ENCODE measurements at places on chromosomes 1 and 21. TPM values are rescaled to one million over a fixed set of nuclear protein-coding genes. Genes with fewer than 3 reads are reported as not detected.

DNA sequence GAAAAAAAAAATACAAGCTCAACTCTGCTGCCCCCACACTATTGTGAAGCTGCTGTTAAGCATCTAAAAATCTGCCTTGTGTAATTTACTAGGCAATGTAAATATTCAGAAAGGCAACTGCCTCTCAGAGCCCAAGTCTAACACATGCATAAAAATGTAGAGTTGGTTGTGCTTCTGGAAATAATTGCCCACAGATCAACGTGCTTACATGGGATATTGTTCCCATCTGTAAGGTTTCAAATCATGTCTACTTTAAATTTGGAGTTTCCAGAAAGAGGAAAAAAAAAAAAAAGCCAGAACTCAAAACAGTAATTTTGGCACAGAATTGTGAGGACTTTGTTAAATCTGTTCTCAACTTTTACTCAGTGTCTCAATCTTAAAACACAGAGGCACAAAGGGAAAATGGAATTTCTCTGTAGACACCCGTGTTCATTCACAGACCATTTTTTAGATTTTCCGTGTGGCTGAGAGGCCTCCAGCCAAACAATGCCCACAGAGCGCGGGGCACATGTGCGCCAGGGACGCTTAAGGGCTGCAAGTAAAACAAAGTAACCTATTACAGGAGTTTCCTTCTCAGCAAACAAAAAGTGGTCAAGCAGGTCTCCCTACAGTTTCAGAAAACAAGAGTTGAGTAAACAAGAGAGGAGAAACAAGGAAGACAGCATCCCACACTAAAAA, 115.5 kb downstream of the RERE start:
- no peak for DNase-seq

- DNase-seq = no peak
Measured at GRCh38 chr21:17921579-17922530, 102.7 kb upstream of the C21orf91 start.

DNA sequence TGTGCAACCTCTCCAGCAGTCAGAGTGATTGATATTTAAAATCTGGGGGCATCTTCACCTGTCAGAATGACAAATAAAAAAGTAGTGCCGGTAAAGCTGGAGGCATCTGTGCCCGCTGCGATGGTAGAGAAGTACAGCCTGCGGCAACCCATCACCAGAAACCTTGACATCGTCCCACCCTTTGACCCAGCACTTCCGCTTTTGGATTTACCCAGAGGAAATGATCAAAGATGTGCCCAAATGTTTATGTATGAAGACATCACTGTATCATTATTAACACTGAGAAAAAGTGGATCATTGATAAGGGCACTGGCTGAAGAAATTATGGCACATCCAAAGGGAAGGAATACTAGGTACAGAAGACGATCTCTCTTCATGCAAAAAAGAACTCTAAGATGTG, 96.0 kb downstream of the PGBD5 start:
- no peak for DNase-seq

GRCh38 chr1:211900441-211900840, 69.9 kb upstream of the LPGAT1 start:
- DNase-seq = no peak

DNA sequence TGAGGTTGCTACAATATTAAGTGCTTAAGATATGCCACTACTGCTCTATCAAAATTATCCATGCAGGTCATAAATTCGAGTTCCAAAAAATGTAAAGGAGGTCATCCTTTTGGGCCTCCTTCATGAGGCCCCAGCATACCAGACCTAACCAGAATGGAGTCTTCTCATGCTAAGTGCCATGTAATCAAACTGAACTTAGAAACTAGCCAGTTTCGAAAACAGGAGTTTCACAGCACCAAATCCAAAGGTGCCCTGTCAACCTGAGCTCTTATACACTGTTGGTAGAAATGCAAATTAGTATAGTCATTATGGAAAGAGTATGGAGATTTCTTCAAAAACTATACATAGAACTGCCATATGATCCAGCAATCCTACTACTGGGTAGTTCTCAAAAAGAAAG, 320.5 kb downstream of the ST6GALNAC3 start:
- DNase-seq = no peak

DNA sequence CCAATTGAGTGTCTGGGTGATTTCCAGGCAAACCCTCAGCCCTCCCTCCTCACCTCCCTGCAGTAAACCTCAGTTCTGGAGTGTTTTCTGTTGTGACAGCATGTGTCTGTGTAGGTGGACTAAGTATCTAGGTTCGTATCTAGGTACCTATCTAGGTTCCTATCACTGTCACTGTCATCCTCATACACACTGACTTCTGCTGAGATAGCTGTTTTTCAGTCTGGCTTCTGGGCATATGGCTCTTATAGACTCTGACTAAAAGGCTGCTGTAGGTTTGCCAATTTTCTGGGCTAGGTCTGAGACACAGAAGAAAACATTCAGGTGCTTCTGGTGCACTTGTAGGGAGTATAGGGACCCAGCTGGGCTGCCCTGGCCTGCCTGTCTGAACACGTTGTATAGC, 8.1 kb upstream of the TRIM67 start:
- no peak for DNase-seq

GRCh38 chr1:67489643-67490042, 59.4 kb upstream of the SERBP1 start:
- no peak for DNase-seq

GRCh38 chr1:206411321-206411720, 59.0 kb upstream of the IKBKE start:
- DNase-seq = no peak

GRCh38 chr1:235093696-235094592, 34.7 kb downstream of the TOMM20 start:
- peak; percentile 22 for DNase-seq

DNA sequence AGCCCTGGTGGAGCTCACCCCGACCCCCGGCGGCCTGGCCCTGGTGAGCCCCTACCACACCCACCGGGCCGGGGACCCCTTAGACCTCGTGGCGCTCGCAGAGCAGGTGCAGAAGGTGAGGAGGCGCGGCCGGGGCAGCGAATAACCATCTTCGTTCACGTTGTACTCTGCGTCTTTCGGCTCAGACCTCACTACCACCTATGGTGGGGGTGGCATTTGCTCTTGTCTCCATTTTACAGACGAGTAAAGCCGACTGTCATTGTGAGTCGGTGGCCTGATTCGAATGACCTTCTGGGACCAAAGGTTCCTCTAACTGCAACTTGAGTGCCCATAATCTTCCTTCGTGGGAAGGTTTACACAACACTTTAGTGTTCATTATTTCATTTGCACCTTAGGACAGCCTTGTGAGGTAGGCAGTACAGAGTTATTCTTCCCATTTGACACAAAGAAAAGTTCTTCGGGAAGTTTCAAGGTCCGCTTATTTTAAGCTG, 506 bp downstream of the C1orf50 start:
- no peak for DNase-seq

DNA sequence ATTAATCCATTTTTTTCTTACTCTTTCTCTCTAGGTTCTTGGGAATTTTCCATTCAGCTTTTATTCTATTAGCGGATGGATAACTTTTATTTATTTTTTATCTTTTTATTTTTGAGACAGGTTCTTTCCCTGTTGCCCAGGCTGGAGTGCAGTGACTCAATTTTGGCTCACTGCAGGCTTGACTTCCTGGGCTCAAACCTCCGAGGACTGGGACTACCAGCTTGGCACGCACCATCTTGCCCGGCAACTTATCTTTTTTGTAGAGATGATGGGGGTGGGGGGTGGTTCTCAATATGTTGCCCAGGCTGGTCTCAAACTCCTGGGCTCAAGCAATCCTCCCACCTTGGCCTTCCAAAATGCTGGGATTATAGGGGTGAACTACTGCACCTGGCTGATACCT, 36.1 kb upstream of the CHIT1 start:
- no peak for DNase-seq

- DNase-seq = peak; percentile 83
Measured at GRCh38 chr1:228307218-228308023, 99.2 kb downstream of the TRIM11 start.

- DNase-seq = no peak
Measured at GRCh38 chr1:162019006-162019405, 4.7 kb downstream of the OLFML2B start.

SPATA46 gene
- total RNA-seq = not detected

MPZ gene
- total RNA-seq = 5.5 TPM

PLD5 gene
- total RNA-seq = 0.26 TPM

AUNIP gene
- total RNA-seq = not detected
